ENCODE measurements at places on chromosomes 3 and 15.

DNA sequence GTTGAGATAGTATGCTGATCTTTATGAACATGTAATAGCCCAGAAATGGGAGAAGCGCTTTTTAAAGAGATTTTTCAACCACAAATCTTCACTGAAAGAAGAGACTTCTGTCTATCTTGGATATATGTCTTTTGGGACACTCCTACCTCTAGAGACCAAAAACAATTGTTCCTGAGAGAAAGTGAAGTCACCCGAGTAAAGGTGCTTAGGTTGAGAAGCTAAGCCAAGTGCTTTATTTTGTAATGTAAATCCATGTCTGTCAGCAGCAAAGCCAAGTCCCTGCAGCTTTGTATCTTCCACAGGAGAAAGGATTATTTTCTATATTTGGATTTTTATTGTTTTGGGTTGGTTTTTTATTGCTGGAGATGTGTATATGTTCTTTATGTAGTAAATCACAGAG lies 32.1 kb upstream of the B3GALNT1 start:
- no peaks in the 10 kb centered on the region for H3K27me3 ChIP-seq
- no peak overlapping the region for H3K27ac ChIP-seq

DNA sequence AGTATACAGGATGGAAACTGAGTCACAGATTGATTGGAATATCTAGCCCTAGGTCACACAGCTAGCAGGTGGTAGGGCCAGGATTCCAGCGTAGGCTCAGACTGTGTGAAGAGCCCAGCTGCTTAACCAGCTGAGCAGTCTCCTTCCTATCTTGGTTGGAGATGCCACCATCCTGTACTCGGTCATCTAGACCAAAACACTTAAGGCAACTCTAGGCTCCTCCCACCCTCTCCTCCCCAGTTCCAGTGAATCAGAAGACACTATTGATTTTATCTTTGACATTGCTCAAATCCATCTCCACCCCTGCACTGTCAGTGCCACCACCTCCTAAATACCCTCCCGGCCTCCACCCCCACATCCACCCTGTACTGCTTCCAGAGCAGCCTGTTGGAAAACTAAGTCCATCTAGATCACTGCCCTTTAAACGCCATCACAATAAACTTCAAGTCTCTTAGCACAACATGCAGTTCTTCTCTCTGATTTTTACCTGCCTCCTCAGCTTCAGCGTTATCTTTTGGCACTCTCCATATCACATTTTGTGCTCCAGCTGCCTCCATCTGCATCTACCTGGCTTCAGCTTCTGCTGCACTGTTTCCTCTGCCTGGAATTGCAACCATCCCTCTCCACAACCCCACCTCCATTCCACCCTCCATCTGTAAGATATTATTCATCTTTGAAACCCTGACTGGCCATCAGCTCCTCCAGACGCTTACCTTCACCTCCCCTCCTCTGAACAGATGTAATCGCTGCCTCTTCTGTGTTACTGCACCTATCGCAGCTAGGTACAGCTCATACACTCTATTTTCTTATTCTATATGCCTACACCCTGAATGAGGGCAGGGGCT lies 86.8 kb upstream of the ACP3 start:
- H3K27me3 ChIP-seq = no peaks in the 10 kb centered on the region
- no peak for DNase-seq
- H3K4me3 ChIP-seq = no peak overlapping the region

DNA sequence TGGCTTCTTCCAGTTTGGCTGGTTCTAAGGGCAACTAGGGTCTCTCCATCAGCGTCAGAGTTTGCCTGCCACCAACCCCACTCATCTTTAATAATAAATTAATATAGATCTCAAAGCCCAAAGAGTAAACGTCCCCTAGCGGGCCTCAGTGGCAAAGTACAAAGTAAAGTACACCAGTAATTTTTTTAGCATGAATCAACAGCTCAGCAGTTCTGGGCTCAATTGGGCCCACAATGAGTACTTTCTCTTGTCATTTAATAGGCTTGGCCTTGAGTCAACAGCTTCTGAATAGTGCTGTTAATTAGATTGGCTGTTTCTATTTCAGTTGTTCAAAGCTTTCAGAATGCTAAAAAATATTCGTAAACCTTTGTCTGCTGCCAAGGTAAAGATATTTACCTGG lies 89.0 kb upstream of the PFN2 start:
- H3K36me3 ChIP-seq = no peaks in the 10 kb centered on the region
- no peak for DNase-seq
- no peak overlapping the region for H3K4me3 ChIP-seq
- H3K4me1 ChIP-seq = peaks cover 30% of the 10 kb centered on the region

DNA sequence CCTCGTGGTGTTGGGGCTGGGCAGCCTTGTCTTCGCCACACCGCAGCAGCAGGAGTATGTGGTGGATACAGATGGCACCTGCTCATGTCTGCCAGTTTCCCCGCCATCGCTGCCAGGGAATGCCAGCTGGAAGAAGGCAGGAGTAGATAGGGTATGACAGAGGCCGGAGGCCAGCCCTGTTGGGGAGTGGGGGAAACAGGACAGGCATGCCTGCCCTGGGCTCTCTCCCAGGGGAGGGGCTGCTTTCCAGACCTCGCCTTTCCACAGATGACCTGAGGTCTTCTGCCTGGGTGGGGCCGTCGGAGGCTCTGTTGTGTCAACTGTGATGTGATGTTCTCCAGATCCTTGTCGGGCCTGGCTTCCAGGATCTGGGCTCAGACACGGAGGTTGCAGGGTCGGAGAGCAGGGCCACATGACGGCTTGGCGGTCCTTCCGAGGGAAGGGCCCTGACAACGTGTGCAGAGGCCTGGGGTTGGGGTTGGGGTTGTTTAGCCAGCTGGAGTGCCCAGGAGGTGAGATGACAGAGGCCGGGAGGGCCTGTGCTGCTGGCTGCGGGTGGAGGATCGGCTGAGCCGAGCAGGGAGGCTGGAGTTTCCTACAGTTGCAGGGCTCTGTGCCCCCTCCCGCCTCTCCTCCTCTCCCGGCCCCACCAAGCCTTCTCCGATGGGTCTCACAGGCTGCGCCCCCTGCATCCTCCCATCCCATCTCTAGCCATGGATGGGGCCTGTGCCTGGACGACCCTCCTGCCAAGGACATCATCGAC lies 102.0 kb downstream of the TBC1D2B start:
- DNase-seq = no peak
- H3K36me3 ChIP-seq = no peaks in the 10 kb centered on the region
- no peak overlapping the region for H3K4me3 ChIP-seq
- H3K4me1 ChIP-seq = peaks cover 3% of the 10 kb centered on the region
- H3K27ac ChIP-seq = no peak overlapping the region

DNA sequence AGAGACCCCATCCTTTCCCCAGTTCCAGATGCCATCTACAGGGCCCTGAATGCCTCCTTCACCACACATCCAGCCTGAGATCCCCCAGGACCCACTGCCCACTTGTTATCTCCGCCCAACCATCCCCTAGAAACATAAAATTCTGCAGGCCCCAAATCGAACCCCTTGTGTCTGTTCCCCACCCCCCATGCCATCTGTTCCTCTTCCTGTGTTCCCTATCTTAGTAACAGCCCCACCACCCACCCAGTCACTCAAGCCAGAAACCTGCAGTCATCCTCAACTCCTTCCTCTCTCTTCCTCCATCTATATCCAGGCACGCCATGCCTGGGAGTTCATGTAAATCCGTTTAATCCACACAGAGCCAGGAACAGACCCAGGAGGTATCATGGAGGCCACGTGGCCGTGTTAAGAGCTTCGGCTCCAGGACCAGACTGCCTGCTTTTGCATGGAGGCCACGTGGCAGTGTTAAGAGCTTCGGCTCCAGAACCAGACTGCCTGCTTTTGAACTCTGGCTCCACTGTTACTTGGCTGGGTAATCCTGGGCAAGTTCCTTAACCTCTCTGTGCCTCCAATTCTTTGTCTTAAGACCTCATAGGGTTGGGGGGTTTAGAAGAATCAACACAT lies 4.8 kb downstream of the CSRNP1 start:
- DNase-seq = peak; percentile 20
- peaks cover 6% of the 10 kb centered on the region for H3K36me3 ChIP-seq
- H3K4me3 ChIP-seq = no peak overlapping the region
- H3K27me3 ChIP-seq = no peaks in the 10 kb centered on the region
- H3K4me1 ChIP-seq = peaks cover 56% of the 10 kb centered on the region

DNA sequence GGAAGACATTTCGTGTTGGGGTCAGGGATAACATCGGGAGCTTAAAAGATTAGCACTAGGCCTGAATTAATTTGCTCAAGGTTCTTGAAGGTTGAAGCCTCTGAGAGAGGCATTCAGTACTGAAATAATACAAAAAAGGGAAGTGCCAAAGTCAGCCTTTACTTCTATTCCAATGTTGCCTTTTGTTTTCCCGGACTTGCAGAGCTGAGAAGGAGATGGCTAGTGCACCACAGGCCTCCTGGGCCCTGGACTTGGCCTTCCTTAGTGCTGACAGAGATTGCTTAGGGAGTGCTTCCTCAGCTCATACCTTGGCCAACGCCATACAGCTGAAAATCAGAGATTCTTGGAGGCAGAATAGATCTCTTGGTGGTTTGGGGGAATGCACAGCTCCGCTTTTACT lies 333.6 kb upstream of the TBL1XR1 start:
- no peak overlapping the region for H3K27ac ChIP-seq
- H3K4me3 ChIP-seq = no peak overlapping the region
- H3K4me1 ChIP-seq = no peaks in the 10 kb centered on the region
- no peaks in the 10 kb centered on the region for H3K27me3 ChIP-seq
